Transverse colon (tissue), 4 donors: ENCODE measurements at places on chromosomes 5 and 9.

DNA sequence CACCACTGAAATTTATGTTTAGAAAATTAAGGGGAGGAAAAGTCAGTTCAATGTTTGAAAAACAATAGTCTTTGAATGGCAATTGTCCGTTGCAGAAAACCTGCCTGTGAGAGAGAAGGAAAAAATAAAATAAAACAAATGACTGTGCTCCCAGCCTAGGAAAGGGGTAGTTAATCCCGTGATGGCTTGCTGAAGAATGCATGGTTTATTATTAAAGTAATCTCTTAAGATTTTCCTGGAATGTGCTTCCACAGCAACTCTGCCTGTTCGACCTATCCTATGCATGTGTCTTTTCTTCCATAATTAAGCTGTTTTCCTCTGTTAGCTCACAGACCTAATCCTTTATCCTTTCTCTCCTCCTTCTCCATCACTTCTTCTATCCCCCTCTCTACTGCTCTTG lies 2.4 kb upstream of the DAB2 start:
- H3K36me3 ChIP-seq: no peaks in the 10 kb centered on the region
- H3K4me3 ChIP-seq: no peak overlapping the region
- peaks cover 15% of the 10 kb centered on the region for H3K4me1 ChIP-seq
- no peaks in the 10 kb centered on the region for H3K27me3 ChIP-seq
- peak overlapping the region; percentile 85 for H3K27ac ChIP-seq

- H3K36me3 ChIP-seq: no peaks in the 10 kb centered on the region
- no peaks in the 10 kb centered on the region for H3K27me3 ChIP-seq
- H3K4me1 ChIP-seq: no peaks in the 10 kb centered on the region
- DNase-seq: no peak
- H3K27ac ChIP-seq: no peak overlapping the region
- no peak overlapping the region for H3K4me3 ChIP-seq
Measured at GRCh38 chr5:145465474-145466263, 369.5 kb downstream of the PRELID2 start.

DNA sequence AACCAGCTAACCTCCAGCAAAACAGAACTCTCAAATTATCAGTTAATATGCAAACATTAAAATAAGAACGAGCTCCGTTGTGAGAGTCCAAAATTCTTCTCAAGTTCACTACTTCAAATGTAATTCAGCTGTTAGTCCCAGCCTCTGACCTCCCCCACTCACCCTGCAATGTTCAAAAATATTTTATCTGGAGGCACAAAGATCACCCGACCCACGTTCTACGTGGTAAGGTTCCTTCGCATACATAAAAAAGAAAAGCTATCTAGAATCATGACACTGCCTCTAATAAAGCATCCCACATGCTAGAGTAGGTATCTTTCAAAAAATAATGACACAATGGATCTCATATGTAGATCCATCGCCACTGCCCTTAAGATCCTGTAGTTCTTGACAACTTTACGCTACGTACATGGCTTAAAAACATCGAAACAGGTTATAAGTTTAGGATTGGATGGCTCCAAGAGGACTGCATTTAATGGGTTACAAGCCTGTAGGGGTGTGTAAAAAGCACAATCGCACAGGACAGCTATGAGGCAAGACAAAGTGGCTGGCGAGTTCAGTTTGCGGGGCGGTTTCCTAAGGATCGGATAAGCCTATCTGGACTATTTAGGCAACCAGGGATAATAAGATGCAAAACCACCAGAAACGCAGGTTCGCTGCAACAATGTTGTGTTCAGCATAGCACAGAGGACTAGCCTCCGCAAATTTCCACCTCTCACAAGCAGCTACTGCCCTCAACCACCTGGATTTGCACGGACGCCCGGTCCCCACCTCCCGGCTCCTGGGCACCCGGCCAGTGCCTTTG lies 969 bp downstream of the CLK4 start:
- peaks cover 24% of the 10 kb centered on the region for H3K4me1 ChIP-seq
- H3K4me3 ChIP-seq: peak overlapping the region; percentile 56
- DNase-seq: no peak
- H3K27ac ChIP-seq: peak overlapping the region; percentile 96
- no peaks in the 10 kb centered on the region for H3K27me3 ChIP-seq

GRCh38 chr5:54115735-54116403 lies 194.5 kb downstream of the ARL15 start:
- H3K4me1 ChIP-seq: no peaks in the 10 kb centered on the region
- H3K36me3 ChIP-seq: no peaks in the 10 kb centered on the region
- DNase-seq: no peak
- H3K27ac ChIP-seq: no peak overlapping the region

- peaks cover 12% of the 10 kb centered on the region for H3K4me1 ChIP-seq
- no peaks in the 10 kb centered on the region for H3K36me3 ChIP-seq
- no peak overlapping the region for H3K4me3 ChIP-seq
- no peak overlapping the region for H3K27ac ChIP-seq
Measured at GRCh38 chr9:76756268-76756640, 8.0 kb upstream of the PCA3 start.

- no peaks in the 10 kb centered on the region for H3K27me3 ChIP-seq
- H3K27ac ChIP-seq: peak overlapping the region; percentile 50
- H3K4me3 ChIP-seq: no peak overlapping the region
- no peaks in the 10 kb centered on the region for H3K4me1 ChIP-seq
- no peaks in the 10 kb centered on the region for H3K36me3 ChIP-seq
Measured at GRCh38 chr5:140312067-140312790, 9.3 kb upstream of the PFDN1 start.

- H3K27me3 ChIP-seq: no peaks in the 10 kb centered on the region
- H3K27ac ChIP-seq: no peak overlapping the region
- no peaks in the 10 kb centered on the region for H3K36me3 ChIP-seq
- H3K4me1 ChIP-seq: no peaks in the 10 kb centered on the region
- DNase-seq: no peak
- H3K4me3 ChIP-seq: no peak overlapping the region
Measured at GRCh38 chr5:162301356-162301755, 233.8 kb downstream of the GABRG2 start.

DNA sequence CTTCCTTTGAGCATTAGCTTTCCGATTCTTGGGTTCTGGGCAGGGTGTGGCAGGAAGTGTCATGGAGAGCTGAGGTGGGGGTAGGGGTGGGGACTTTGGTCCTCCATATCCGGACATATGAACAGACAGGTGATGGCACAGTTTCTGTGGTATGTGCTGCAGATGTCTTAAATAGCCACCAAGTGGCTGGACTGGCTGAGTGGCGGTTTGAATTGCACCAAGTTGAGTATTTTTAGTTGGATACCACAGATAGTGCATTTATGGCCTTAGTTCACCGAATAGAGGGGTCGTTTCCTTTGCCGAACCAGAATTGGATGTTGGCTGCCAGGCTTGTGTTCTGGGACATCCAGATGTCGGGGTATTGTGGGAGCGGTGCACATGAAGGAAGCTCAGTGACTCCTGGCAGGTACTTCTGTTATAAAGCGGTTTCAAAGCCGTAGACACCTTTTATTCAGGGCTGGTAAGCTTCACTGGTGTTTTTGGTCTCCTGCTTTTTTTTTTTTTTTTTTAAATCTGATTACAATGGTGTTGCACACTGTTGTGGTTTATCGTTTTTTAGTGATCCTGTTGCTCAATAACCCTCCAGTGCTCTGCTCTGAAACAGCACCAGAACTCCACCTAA lies 15.1 kb upstream of the TNFAIP8 start:
- peak overlapping the region; percentile 57 for H3K27ac ChIP-seq
- peak; percentile 70 for DNase-seq
- no peak overlapping the region for H3K4me3 ChIP-seq
- H3K36me3 ChIP-seq: no peaks in the 10 kb centered on the region
- H3K27me3 ChIP-seq: no peaks in the 10 kb centered on the region

DNA sequence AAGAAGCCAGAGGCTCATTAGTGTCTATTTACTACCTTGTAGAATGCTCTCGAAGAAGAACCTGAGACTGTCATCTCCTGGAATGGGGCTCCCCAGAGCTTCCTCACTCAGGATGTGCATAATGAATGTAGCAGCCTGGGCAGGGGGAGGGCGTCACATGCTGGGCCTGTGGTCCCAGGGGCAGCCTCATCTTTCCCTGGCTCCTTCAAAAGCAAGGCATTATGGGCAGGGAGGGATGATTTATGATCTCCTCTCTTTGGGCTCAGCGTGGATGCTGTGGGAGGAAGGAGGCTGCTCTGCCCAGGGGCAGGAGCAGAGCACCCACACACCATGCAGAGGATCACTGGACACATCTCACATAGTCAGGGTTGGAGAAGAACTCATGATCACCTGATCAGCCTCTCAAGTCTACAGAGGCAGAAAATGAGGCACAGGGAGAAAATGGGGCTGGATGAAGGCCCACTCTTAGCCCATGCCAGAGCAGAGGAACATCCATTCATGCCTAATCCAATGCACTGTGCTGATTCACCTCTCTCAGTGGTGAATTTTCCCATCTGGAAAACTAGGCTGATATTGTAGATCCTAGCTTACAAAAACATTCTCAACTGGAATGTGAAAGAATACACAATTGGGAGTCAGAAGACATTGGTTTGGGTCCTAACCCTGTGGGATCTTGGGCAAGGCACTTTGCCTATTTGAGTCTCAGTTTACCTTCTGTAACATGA lies 173.7 kb downstream of the CARTPT start:
- no peaks in the 10 kb centered on the region for H3K36me3 ChIP-seq
- no peak for DNase-seq
- no peak overlapping the region for H3K4me3 ChIP-seq
- H3K27ac ChIP-seq: no peak overlapping the region
- no peaks in the 10 kb centered on the region for H3K4me1 ChIP-seq
